ENCODE measurements at places on chromosomes 1 and 21.

DNA sequence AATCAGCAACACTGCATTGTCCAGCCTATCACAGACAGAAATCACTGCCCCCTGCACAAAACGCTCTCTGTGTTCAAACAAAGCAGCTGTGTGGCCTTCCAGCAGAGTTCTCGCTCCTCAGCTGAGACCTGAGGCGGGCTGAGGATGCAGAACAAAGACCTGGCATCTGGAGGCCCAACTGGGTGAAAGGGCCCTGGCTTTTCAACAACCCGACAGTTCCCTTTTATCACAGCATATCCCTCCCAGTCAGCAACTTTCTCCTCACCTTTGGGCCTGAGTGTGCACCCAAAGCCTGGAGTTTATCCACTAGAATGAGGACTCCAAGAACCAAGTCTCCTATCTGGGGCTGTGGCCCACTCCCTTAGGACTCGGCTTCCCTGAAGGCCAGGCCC lies 42.6 kb upstream of the A3GALT2 start:
- no peak for DNase-seq

DNA sequence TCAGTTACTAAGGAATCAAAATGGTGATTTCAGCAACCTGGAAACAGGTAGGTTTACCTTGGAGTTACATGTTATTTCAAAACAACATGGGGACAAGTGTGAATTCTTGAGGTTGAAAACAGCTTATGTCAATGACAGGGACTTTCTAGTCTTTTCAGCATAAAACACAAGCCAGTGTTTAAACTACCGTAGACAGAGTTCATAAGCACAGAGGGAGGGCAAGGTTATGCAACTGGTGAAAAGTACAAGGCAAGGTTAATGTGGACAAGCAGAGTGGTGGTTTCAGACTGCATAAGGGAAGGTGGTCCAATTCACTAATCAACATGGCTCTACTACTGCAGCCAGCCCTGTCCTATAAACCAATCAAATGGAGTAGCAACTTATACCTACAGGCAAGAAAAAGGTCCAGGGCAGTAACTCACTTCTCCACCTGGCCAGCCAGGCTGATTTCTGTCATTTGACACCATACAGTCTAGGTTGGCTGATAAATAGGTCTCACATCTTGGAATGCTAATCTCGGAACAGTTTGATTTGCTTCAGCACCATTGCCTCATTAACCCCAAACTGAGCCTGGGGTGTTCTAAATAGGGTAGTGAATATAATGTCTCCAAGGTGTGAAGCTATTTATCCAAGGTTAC lies 250.3 kb upstream of the PROX1 start:
- DNase-seq, result no peak

DNA sequence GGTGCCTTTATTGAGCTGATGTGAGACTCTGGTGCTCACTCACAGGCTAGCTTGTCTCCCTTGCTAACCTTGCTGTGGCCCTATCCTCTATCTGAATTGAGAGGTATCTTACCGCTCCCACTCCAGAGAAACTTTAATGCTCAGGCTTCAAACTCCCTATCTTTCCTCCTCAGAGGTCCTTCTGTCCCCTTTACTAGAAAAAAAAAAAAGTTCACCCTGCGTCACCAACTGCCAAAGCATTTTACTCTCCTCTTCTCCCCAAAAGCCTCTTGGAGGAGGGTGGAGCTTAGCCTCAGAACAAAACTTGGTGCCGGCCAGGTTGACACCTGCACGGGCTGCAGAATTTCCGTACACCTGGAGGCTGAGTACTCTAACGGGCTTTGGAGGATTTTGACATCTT lies 55.1 kb downstream of the ATP2B4 start:
- DNase-seq, result no peak

GRCh38 chr21:35791541-35792325 lies 268.6 kb downstream of the SETD4 start:
- no peak for DNase-seq

- no peak for DNase-seq
Observed at GRCh38 chr1:83077411-83077810, 921.5 kb downstream of the TTLL7 start.

DNA sequence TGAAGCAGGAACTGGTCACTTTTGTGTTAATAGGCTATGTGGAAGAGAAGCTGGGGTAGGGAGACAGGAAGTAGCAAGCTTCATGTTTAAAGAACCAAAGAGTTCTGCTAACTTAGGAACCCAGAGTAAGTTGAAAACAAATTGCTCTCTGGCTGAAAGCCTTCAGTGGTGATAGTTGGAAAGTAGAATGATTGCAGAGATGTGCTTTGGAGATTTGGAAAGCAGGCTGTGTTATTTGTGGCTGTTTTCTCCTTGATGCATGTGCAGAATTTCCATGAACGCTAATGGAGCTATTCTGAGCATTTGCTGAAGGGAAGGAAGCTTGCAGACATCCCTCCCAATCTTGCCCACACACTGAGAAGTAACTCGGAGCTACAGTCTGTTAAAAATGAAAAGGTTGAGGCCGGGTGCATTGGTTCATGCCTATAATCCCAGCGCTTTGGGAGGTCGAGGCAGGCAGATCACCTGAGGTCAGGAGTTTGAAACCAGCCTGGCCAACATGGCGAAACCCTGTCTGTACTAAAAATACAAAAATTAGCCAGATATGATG lies 45.7 kb downstream of the TCEANC2 start:
- no peak for DNase-seq

All from activated T-cell treated with anti-CD3 and anti-CD28 coated beads, Interleukin-2, amount 50 U/mL, for 4 hours (primary cell).